Stimulated activated CD4-positive, alpha-beta T cell treated with anti-CD3 and anti-CD28 coated beads, Interleukin-15, amount 100 ng/mL, for 1 hour (primary cell): ENCODE measurements at places on chromosomes 11 and 22.

DNA sequence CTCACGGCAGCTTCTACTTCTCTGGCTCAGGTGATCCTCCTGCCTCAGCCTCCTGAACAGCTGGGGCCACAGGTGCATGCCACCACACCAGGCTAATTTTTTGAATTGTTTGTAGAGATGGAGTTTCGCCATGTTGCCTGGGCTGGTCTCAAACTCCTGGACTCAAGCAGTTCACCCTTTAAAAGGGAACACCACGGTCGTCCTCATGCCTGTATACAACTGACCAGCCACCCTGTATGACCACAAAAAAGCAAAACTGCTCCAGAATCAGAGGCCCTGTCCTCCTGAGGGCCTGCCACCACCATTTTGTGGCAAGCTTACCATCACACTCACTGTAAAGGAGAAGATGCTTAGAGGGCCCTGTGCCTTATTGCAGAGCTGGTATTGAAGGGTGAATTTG lies 2.2 kb downstream of the GLB1L3 start:
- no peak for DNase-seq

DNA sequence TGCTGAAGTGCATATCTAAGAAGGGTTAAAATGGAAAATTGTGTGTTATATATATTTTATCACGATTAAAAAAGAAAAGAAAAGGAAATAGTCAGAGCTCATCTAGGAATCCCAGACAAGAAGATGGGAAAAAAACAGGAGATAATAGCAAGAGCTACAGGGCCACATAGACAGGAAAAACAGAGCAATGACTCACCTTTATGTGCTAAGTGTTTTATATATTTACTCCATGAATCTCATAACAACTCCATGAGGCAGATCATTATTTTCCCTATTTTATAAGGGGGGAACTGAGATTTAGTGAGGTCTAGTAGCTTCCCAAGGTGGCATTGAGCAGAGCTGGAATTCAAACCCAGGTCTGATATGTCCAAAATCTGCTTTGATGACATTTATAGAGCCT lies 18.1 kb upstream of the ELF5 start:
- no peak for DNase-seq

GRCh38 chr11:11538277-11538960 lies 83.4 kb downstream of the GALNT18 start:
- DNase-seq, result no peak

DNA sequence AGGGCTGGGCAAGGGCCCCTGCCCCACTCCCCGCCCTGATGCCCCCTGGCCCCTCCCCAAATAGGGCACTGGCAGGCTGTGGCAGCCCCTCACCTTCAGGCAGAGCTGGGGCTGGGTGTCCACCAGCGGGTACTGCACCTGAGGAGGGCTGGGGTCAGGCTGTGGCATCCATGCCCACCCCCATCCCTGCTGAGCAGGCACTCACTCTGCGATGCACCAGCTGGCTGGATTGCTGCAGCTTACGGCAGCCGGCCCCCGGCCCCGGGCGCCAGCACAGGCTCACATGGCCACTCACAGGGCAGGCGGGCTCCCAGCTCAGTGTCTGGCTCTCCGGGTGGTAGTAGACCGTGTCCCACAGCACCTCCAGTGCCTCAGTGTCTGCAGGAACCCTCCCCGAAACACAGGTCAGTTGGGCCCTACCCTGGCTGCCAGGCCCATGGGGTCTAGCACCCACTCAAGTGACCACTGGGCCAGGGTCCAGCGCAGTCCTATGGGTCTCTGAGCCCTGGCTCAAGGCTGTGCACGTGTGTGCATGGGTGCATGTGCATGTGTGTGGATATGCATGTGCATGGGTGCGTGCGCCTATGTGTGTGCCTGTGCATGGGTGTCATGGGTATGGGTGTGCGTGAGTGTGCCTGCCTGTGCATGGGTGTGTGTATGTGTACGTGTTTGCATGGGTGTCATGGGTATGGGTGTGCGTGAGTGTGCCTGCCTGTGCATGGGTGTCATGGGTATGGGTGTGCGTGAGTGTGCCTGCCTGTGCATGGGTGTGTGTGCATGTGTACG lies 14.4 kb downstream of the IL17REL start:
- DNase-seq, result no peak

- DNase-seq, result no peak
These were observed 1.5 kb downstream of the DBX1 start for GRCh38 chr11:20158597-20159257.

DNA sequence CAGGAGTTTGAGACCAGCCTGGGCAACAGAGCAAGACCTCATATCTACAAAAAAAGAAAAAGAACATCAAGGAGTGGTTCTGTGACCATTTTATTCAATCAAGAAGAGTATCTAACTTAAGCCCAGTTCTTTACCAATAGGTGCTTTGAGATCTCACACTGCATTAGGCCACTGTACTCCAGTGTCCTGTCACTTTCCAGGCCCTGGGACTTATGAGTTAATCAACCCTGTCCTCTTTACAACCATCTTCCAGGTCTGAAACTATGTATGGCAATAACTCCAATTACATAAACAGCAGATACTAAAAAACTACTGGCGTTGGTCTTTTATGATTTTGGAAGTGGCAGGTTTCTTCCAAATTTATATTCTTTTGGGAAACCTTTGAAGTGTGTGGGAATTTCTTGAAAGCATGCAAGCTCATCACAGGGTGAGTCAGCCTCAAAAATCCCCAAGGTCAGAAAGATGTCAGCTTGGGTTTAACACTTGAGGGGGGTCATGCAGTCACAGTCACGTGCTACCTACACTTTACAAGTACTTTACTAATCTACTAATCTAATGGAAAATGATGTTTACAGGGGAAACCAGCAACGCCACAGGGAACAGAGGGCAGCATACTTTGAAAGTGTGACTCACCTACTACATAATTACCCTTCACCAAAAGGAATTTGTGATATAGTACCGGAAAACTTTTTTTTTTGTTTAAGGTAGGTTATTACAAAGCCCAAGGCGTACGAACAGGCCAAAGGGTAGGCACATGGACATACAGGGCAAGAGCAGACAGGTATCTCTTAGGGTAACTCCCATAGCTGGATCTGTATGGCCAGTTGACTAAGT lies 15.6 kb downstream of the PISD start:
- no peak for DNase-seq

- no peak for DNase-seq
These were observed 107.5 kb upstream of the OR4B1 start for GRCh38 chr11:48109046-48109666.

DNA sequence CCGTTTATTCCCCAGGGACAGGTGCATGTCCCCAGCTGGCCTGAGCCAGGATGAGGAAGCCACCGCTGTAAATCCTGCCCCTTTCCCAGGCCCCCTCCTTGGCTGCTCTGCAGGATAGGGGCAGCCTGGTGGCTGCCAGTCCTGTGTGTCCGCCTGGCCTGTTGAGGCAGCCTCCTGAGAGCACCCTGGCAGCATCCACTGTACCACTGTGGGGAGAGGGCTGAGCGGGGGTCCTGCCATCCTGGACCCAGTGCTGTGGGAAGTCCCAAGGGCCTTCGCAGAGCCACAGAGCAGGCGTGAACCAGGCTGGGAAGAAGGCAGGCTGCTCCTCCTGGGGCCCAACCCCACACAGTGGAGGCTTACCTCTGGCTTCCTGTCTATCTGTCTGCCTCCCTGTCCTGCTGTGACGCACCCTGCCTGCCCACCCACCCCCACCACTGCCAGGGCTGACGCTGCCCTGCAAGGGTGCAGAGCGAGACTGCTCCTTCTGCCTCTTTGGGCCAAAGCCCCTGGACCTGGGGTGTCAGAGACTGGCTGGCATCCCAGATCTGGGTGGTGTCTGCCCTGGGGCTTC lies 8.4 kb downstream of the KCTD17 start:
- no peak for DNase-seq

DNA sequence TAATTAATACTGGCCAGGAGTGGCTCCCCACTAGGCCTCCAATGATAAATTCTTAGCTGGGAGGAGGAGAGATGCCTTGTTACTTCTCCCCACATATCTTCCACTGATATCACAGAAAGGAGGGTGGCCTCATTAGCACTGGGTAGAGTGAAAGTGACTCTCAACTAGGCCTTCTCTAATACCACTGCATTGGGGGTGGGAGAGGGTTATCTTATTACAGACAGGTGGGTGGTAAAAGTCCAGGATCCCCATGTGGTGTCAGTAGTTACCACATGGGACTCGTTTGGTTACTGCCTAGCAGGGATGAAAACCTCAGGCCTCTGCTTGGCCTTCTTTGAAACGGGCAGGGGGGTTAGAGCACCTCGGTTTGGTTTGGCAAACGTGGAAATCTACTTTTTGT lies 167.3 kb downstream of the UVRAG start:
- DNase-seq, result no peak

- DNase-seq, result no peak
These were observed 8.1 kb downstream of the EHD1 start for GRCh38 chr11:64870176-64870892.

DNA sequence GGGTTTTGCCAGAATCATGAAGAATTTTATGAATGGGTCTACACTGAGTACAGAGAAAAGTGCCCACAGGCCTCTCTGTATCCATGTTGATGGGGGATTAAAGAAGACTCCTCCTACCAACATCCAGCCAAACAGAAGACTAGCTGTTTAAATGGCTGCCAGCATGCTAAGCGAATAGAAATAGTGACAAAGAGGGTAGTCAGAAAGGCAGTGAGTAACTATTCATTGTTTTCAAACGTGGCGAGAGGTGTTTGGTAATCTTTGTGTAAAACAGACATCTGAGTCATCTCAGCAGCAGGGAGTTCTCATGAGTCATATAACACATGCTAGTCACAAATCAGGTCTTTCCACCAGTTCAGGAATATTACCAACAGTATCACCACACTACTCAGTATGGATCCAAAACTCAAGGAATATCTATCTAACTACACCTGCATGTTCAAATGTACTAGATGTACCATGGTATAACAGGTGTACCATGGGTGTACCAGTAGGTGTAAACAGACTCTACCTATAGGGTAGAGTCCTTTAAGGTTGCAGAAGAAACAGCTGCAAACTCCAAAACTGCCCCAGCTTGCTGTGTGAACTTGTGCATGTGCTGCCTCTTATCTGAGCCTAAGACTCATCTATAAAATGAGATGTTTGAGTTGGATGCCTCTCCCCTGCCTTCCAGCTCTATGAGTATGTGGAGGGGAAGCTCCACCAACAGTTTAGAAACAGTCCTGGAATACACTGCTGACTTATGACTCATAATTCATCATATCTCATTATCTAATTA lies 82.0 kb downstream of the SLC1A2 start:
- DNase-seq, result no peak

DNA sequence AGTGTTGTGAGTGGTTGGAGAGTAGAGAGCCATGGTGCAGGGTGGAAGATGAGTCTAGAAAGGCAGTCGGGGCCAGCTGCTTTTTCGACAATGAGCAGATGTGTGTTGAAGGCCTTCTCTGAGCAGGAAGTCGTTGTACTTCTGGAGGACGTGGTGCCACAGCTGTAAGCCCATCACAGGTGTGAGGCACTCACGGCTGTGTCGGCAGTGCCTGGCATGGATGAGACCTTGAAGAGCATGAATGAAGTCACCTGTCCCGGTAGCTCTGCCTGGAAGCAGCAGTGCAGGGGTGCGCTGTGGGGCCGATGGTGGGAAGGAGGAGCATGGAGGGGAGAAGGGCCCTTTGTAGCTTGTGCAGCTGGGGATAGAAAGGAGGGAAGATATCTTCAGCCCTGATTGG lies 165.2 kb downstream of the PKNOX2 start:
- no peak for DNase-seq

DNA sequence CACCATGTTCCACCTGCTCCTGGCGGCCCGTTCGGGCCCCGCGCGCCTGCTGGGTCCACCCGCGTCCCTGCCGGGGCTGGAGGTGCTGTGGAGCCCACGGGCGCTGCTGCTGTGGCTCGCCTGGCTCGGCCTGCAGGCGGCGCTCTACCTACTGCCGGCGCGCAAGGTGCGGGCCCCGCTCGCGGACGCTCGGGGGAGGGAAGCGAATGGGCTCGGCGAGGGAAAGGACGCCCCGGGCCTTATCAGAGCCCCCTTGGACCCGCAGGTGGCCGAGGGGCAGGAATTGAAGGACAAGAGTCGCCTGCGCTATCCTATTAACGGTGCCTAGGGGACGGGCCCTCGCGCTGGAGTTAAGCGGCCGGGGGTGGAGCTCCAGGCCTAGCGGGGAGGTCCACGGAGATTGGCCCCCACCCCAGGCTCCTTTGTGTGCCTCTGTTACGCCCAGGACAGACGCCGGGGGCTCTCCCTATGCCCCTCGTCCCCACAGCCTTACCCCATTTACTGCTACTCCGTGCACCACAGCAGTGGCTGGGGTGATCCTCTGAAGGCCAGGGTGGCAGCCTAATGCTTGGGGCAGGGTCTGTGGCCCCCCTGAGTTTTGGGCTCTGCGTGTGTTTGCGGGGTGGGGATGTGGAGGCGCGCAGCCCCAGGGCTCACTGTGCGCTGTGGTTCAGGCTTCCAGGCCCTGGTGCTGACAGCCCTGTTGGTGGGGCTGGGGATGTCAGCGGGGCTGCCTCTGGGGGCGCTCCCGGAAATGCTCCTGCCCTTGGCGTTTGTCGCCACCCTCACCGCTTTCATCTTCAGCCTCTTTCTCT lies 1.1 kb downstream of the TM7SF2 start:
- DNase-seq, result peak; percentile 60

DNA sequence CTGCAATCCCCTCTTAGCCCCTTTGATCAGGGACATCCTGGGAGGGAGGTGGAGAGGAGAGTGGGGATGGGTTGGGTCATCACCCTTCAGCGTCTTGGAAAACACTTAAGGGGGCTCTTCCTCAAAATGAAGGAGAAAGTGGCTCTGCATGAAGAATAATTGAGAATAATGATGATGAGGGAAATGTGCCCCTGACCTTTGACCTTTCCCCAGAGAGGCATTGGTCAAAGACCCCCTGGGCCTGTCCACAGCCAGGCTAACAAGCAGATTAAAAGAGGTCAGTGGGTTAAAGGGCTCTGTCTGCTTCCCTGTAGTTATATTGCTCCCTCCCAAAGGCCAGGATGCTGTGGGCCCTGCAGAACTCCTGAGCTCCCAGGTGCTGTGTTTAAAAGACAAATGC lies 68.7 kb downstream of the NAV2 start:
- no peak for DNase-seq

GRCh38 chr22:38401336-38402084 lies 53.5 kb downstream of the KCNJ4 start:
- DNase-seq, result no peak

GRCh38 chr11:55481416-55481815 lies 72.9 kb upstream of the OR4C15 start:
- DNase-seq, result no peak

DNA sequence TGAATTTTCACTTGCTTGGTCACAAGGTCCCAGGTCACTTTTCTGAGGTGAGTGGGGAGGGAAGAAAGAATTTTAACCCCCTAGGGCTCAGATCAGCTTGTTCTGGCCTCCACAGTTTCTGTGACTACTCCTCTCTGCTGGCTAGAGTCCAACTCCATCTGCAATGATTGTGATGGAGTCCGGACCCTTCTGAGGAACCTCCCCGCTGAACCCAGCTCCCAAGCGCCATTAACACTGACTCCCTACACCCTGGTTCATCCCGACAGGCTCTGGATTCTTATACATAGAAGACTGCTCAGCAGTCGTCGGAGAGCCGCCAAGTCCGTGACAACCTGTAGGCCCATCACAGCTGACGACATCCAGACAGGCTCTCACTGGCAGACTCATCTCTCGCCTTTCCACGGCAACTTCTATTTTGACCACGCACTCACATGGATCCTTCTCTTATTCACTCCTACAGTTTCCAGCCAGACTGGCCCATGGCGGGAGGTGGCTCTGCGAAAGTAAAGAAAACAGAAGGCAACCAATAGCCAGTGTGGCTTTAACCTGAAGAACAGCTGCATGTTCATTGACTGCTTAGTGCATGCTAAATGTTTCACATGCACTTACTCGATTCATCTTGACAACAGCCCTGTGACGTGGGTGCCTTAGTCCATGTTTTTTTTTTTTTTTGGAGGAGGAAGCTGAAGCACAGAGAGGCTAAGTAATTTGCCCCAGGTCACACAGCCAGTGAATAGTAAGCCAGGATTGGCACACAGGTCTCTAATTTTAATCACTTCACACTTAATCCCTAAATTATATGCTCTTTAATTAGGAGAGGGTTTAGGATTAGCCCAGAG lies 68.0 kb upstream of the PRDM11 start:
- no peak for DNase-seq
